ENCODE measurements at places on chromosomes 11 and 22.
A peak's percentile ranks its signal among the peaks of the same experiment; 100 is the strongest.

DNA sequence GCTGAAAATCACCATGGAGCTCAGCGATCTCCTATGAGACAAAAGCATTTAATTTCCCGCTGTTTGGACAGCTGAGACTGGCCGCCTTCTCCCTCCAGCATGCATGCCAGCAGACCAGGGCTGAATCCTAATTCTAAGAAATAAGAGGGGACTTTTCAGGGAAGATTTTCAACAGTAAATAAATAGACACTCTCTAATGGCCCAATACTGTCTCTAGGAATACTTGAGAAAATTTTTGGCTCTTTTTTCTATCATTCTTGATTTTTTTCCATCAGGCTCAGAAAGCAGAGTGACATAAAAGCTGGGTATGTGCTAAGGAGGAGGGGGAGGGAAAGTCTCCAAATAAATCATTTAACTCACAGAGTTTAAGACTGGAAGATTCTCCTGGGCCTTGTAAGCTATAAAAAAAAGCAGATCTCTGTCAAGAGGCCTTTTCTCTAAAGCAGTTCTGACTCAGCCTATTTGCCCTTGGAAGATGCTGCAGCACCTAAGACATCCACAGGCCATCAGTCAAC is 17.6 kb upstream of the SPON1 start:
- DNase-seq: no peak

GRCh38 chr22:48920776-48921241 is 906.9 kb downstream of the BRD1 start:
- no peak for DNase-seq

- DNase-seq: no peak
Observed at GRCh38 chr22:27032091-27032761, 374.8 kb downstream of the MIAT start.

- DNase-seq: no peak
Observed at GRCh38 chr11:86161837-86162236, 82.7 kb upstream of the EED start.

DNA sequence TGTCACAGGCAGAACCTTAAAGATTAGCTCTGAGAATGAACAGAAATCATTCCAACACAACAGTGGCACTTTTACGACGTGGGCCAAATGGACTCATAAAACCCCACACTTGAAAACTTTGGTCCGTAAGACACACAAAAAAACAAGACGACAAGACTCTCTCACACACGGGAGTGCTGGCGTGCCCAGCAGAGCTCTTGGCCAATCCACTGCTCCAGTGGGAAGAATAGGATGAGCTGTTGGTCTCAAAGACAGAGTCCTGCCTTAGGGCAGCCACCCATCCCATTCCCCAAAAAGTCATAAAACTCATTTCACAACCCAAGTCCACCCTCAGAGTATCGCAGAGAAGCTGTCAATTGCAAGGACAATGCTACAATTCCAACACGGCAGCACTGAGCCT is 18.2 kb downstream of the LARGE1 start:
- no peak for DNase-seq

DNA sequence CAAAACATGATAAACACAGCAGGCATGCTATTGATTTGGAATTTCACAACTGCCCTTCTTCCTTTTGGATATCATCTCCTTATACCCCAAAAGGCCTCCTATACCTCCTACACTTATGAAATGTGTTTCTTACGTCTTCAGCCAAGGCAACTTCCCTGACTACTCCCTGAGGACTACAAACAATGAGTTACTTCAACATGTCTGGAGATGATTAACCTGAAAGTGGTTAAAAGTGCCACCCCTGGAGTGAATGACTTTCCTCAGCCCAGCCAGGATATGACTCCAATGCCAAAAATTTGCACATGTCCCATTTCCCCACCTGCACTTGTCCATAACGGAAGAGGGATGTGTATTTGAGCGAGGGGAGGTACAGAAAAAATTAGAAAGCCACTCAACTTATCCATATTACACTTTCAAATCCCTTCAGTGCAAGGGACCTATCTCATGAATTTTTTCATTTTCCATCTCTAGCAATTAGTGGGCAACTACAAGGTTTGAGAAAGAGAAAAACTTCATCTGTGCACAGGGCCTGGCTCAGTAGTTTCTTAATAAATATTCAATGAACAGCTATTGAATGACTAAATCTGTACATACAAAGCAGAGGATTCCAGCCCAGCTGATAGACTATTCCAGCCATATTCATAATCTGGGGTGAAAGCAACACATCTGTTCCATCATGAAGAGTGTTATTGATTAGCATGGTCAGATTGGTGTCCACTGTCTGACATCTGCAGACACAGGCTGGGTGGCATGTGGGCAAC is 36.8 kb downstream of the KIRREL3 start:
- no peak for DNase-seq

- no peak for DNase-seq
Observed at GRCh38 chr11:101104716-101105115, 24.9 kb downstream of the PGR start.

DNA sequence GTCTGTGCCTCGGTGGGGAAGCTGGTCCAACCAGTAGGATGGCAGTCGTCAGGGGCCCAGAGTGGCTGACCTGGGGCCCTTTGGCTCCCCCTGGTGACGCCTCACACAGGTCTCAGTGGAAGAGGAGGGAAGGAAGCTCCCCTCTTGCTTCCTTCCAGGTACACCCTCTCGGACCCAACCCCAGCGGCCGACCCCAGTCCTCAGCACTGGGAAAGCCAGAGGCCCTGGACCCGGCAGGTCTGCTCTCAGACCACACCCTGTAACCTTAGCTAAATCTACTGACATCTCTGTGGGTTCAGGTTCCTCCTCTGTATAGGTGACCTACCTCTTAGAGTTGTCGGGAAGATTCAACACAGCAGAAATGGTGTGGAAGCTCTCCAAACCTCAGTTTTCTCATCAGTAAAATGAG is 3.4 kb upstream of the SCUBE1 start:
- DNase-seq: peak; percentile 21

GRCh38 chr22:36432592-36433317 is 45.0 kb upstream of the MYH9 start:
- DNase-seq: no peak

- no peak for DNase-seq
Observed at GRCh38 chr22:45223304-45224117, 17.2 kb downstream of the KIAA0930 start.

GRCh38 chr22:24592058-24592850 is 619 bp downstream of the LRRC75B start:
- DNase-seq: no peak

- no peak for DNase-seq
Observed at GRCh38 chr11:115168229-115168671, 336.0 kb downstream of the CADM1 start.

- DNase-seq: no peak
Observed at GRCh38 chr11:41246399-41246745, 213.1 kb downstream of the LRRC4C start.

GRCh38 chr11:59283311-59283710 is 70.6 kb upstream of the MPEG1 start:
- no peak for DNase-seq

DNA sequence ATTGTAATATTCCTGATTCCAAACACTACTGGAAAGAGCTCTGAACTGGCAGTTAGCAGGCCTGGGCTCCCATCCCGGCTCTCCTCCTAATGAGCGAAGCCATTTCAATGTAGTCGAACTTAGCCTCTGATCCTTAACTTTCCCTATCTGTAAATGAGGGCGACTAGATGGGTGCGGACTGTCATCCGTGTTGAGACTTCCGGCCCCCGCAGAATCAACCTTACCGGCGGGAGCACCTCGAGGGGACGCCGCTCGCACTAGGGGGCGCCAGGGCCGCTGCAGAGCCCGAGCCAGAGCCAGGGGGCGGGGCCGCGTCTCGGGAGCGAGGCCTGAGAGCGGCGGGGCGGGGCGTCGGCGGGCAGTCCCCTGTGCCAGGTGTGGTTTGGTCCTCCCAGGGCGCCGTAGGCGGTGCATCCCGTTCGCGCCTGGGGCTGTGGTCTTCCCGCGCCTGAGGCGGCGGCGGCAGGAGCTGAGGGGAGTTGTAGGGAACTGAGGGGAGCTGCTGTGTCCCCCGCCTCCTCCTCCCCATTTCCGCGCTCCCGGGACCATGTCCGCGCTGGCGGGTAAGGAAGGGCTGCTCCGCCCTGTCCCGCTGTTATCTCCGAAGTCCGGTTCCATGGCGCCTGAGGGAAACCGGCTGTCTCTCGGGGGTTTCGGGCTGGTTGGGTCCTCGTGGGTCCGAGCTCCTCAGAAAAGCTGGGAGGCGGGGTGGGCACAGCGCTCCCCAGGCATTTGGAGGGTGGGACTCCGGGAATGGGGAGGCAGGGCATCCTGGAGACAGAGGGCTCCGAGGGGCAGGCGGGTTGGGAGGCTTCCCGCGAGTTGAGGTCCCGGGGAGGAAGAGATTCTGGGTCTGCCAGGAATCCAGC is at the start of gene LIMK2:
LIMK2 (plus strand) TSS at position 437 of the 869 bp plus-strand sequence; CDS start at position 548, 111 bp downstream.
- peak; percentile 94 for DNase-seq

DNA sequence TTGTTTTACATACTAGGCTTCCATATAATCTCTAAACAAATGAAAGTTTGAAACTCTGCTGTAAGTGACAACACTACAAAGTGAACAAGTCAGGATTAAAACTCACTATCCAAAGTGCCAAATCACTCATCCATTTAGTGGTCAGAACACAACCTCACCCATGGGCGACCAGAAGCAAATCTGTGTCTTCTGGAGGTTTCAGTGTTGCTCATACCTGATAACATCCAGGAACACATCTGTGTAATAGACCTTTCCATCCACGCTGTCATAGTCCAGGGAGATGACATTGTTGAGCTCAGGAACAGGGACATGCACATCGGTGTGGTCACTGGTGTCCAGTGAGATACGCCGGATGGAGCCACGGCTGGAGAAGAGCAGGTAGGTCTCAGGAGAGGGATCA is 28.5 kb upstream of the CKAP5 start:
- DNase-seq: no peak

GRCh38 chr11:110293389-110293788 is 3.0 kb downstream of the RDX start:
- DNase-seq: no peak

DNA sequence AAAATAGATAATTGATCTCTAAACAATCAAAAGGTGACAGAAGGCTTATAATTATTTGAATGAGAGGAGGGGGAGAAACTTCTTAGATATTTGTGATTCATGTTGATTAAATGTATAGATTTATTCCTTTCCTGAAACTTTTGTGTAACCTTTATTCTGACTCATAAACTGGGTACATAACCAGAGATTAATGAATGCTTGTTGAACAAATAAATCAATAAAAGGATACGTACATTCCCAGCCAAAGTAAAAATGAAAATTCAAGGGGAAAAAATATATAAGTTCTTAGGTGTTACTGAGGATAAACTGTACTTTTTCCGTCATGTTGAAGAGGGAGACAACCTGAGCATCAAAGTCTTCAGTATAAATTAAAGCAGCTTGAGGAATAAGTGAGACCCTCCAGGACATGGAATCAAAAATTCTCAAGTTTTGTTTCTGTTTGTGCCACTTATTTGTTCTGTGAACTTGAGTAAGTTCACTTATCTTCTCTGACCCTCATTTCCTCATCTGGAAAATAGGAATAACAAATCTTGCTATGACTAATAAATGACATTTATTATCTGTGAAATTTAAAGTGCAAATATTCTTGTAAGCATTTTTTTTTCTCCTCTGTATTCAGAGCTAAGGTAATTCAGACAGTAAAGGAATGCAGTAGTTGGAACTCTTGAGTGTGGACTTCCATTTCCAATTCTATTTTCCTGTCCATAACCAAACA is 195.4 kb downstream of the METTL15 start:
- no peak for DNase-seq

DNA sequence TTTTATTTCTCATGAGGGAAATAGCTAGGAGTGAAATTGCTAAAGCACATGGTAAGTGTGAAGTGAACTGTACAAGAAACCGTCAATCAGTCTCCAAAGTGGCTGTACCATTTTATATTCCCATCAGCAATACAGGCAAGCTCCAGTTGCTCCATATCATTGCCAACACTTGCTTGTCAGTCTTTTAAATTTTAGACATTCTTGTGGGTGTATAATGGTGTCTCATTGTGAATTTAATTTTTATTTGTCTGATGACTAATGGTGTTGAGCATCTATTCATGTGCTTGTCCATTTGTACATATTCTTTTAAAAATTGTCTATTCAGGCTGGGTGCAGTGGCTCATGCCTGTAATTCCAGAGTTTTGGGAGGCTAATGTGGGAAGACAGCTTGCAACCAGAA is 34.1 kb upstream of the SMCO4 start:
- no peak for DNase-seq

DNA sequence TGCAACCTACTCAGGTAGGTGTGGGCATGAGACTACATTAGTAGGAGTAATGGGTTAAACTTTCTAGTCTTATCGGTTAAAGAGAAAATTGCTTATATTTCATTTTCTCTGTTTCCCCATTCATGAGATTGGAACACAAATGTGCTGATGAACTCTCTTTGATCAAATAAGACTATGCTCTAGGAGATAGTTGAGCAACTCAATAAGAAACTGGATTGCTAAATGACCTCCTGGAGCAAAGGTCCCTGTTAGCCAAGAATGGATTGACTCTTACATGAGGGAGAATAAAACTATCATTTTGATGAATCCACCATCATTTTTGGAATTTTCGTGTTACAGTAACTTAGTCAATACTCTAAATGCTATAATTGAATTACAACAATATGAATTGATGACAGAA is 11.1 kb upstream of the NOX4 start:
- DNase-seq: no peak

DNA sequence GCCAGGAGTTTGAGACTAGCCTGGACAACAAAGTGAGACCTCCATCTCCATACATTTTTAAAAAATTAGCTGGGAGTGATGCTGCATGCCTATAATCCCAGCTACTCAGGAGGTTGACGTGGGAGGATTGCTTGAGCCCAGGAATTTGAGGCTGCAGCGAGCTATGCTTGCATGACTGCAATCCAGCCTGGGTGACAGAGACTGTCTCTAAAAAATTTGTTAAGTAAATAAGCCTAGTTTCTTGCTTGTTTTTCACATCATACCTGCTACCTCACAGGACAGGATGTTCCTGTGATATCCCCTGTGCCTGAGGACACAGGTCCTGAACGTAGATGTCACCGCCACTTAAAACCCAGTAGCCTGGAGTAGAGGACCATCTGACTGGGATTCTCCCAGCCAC is 348.6 kb downstream of the MN1 start:
- DNase-seq: no peak

GRCh38 chr11:59158206-59159068 is 13.5 kb upstream of the DTX4 start:
- no peak for DNase-seq

- no peak for DNase-seq
Observed at GRCh38 chr11:57155400-57155799, 26.4 kb upstream of the LRRC55 start.

Data from T-helper 22 cell (primary cell).